ENCODE measurements at places on chromosomes 13 and 19.

DNA sequence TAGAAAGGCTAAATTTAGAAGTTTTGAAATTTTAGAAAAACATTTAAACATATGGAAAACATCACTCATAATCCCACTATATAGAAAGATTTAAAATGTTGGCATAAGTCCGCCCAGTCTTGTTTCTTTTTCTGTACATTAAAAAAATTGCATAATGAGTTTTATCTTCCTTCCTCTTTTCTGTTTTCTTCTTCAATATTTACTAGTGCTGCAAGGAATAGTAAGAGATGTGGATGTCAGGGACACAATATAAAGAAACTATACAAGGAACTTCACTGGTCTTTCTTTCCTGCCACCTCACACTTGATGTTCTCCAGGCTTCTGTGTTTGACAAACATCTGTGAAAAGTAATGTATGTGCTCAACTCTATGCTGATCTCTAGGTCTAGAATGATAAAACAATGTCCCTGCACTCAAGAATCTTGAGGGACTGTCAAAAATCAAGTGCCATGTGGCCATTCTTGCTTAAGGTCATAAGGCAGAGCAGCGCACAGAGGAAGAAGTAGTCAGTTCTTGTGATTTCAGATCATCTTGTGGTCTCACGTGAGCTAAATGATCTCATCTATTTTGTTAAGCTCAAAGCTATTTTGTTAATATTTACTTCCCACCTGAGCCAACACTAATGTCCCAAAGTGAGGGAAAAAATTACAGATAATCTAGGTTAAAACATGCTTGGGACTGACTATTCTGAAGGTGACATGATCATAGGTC is 186.9 kb upstream of the OBI1 start:
- no peak for DNase-seq

DNA sequence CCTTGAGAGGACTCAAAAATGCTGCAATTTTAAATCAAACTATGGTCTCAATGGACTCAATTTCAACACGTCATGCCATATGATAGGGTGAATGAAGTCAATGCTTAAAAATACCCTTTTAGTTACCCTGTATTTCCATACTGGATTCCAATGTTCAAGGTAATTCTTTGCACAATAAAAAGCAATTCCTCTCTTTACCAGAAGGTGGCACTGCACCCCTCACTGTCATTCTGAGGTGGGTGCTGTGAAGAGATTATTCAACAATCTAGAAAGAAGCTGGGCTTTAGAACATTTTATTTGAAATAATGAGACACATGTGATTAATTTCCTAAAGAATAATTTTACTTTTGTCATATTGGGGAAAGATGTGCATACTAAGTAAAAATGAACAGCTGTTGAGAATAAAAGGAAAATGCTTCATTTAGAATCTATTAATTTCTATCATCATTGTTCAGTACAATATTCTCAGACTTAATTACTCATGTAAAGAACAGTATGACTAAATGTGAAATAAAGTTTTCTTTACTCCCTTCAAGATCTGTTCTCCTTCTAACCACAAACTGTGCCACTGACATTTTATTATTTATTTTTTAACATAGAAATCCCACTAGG is 789.1 kb downstream of the GPC5 start:
- no peak for DNase-seq

DNA sequence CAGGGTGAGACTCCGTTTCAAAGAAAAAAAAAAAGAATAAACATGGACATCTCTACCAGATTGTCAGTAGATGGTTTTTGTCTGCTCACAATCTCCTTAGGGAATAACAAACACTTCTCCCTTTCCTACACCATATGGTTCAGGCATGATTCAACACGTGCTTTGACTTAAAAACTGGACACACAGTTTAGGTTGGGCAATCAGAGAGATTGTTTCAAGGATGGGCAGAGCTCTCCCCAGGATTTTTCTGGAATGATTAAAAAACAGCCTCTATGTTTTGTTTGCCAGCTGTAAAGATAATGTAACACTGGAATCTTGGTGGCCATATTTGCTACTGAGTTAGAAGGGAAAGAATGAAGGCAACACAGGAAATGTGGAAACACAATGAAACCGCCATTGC is 150.1 kb upstream of the TSC22D1 start:
- DNase-seq = no peak

- DNase-seq = no peak
Measured at GRCh38 chr13:24648983-24649687, 31.1 kb upstream of the ATP12A start.

GRCh38 chr19:42126574-42126973 is 5.7 kb downstream of the POU2F2 start:
- no peak for DNase-seq

DNA sequence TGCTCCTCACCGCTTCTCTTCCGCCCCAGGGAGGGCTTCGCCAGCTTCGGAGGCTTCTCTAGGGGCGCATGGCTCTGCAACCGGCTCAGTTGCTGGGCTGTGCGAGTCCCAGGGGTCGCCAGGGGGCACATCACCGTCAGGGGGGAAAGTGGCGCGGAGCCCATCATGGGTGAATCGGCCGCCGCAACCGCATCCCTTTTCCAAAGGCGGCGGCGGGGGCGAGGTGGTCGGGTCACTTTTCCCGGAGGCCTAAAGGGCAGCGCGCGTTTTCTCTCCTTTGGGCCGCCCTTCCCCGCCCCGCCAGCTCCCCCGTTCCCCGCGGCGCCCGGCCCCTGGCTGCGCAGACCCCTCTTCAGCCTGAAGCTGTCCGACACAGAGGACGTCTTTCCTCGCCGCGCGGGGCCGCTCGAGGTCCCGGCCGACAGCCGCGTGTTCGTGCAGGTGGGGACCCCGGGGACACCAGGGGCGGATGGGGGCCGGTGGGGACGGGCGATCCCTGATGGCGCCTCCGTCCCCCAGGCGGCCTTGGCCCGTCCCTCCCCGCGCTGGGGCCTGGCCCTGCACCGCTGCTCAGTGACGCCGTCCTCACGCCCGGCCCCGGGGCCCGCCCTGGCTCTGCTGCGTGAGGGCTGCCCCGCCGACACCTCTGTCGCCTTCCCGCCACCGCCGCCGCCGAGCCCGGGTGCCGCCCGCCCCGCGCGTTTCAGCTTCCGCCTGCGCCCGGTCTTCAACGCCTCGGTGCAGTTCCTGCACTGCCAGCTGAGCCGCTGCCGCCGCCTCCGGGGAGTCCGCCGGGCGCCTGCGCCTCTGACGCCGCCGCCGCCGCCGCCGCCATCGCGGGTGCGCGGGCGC is 1.7 kb downstream of the TGFBR3L start:
- DNase-seq = no peak

GRCh38 chr19:7483720-7484201 is 5.1 kb downstream of the PEX11G start:
- no peak for DNase-seq

DNA sequence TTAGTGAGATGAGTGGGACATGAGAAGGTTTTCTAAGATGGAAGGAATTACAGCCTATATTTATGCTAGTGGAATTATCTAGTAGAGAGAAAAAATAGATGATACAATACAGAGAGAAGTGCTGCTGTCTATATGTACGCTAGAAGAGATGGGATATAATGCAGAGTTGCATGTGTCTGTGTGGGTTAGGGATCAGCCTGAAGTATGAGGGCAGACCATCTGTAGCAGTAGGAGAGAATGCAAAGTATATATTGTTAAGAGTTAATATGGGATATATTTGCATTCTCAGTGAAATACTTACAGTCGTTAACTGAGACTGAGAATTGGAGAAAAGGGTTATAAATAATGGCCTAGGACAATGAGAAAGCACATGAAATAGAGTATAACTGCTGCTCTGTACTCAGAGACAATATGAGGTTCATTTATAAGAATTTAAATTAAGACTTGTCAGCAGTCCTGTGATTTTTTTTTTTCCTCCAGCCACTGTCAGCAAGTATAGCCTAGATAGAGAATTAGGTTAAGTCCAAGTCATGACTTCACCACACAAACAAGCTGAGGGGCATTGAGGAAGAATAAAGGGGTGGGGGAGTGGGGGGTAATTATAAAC is 77.8 kb downstream of the SLITRK1 start:
- no peak for DNase-seq

DNA sequence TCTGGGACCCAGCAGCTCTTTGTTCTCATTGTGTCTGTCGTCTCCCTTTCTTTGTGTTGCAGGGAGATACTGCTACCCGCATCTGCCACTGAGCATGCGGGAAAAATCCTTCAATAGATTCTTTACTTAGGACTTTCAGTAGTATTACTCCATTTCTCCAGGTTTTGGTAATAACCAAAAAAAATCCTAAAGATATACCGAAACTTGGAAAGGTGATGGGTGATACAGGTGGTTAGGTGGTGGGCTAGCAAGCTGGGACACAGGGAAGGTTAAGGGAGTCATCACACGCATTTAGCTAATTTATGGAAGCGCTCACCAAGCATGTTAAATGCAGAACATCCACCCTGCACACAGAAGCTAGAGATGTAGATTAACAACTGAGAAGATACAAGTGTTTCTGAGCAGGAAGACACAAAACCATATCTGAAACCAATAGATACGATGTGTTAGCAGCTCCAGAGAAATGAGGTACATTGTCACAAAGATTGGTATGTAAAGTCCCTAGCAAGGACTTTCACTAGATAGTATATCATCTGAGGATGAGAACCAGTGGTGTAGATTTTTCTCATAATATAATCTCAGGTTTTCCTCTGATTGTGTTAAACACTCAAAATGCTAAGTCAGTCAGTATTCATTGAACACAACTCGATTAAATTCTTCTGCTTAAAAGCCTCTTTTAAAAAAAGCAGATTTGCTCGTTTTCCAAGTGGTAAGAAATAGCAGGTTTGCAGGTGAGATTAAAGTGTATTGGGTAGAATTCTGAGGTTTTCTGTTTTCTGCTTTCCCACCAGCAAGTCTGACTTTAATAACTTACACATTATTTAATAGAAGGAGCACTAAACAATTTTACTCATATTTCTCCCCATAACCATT is 1.2 kb upstream of the SLAIN1 start:
- DNase-seq = no peak
